Dermis microvascular lymphatic vessel endothelial cell (primary cell): ENCODE measurements at places on chromosomes 5 and 9. TPM values are rescaled to one million over a fixed set of nuclear protein-coding genes. Genes with fewer than 3 reads are reported as not detected.

NTNG2 gene
- under 0.01 and 0.77 TPM in 2 replicates for total RNA-seq

DNA sequence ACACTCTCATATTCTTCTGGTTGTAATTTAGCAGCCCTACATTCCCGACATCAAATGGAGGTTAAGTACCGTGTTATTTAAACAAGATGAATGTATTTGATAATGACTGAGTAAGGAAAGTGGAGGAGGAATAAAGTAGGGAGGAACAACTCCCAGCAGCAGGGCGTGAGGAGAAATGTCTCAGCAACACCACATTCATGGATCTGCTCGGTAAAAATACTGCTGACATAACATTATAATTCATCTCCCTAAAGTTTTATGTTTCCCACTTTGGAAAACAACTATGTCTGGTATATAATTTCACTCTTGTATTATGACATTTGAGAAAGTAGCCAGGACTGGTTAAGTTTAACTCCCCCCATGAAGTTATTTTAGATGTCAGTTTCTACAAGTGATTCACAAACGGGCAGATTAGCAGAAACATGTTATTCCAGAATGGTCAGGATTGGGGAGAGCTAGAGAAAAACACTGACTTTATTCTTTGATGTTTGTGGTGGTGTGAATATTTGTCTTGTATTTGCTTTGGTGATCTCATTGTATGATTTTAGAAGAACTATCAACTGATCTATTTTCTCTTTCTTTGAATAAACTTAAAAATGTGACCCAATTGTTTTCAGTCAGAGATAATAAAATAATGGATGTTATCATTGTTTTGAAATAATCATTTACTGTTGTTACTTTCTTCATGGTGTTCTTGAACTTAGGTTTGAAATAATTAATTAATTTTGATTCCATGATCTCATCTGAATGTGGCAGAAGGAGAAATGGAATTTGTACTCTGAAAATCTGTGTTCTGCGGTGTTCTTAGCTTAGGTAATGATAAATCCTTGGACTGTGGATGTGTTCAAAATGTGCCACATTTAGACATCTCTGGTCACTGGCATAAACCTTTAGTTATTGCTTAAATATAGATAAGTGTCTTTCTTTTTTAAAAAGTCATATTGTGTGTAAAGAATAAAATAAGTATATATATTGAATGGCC lies 303.6 kb upstream of the ZNF608 start:
- no peak for DNase-seq

DNA sequence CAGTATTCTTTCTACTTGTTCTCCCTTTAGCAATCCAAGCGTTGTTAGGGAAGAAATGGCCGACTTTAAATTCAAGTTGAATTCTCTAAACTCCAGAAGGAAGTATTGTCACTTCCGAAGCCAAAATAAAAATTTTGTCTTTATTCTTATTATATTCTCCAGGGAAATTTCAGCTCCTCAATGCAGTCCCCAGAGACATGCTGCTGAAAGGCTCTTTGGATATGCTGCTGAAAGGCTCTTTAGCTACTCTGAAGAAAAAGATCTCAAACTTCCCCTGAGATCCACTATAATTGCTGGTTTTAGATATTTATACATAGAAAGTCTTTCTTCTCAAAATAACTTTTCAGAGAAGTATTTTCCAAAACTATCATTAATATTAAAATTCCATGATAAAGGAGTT lies 92.3 kb upstream of the PARP8 start:
- DNase-seq, result no peak

LECT2 gene
- total RNA-seq, result not detected in 2 replicates

DNA sequence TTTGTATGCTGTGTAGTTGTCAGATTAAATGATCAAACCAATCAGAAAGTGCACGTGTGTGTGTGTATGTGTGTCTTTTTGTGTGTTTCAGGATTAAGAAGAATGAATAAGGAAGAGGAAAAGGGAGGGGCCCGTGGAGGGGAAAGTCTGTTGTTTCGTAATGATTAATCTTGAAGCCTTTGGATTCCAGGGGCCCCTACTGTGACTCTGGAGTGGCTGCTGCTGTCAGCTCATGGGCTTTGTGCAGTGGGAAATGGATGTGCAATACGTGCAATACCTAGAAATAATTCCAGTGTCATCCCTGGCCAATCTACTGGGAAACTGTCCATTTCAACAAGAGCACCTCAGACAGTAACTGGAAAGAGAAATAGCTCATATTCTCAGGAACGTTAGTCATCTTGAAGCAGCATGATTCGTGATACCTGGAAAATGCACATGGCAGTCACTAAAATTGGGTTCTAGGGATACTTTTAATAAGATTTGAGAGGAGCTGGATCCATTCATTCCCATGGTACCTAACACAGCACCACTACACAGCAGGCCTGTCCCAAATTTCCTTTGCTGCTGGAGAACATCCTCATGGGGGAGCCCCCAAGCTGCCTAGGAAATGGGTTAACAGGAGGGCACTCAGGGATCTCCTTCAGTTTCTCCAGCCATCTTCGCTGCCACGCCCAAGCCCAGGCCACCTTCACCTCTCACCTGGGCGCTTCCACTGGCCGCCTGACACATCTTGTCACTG lies 186.3 kb downstream of the NR3C1 start:
- DNase-seq, result no peak

DNA sequence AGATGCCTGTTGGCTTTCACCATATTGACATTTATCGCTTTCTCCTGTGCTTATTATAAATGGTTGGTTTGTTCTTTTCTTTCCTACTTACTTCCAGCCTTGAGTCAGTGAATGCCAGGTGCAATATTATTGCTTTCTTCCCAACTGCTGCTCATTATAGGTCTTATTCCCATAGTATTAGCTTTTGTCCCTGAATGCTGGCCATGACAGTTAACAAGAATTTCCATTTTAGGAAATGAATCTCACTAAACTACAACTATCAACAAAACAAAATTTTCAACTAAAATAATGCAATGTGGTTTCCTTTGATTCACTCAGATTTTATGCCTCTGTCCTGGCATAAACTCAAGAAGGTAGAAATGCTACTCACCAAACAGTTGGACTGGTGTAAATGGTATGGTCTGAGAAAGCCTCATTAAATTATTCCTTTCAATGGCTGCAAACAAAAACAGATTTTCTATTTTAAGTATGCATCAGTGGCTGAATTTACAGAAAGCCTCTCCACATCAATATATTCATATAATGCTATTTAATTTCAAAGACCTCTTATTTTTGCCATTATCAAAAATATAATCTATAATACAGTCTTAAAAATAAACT lies 145.4 kb downstream of the TRPM6 start:
- DNase-seq, result no peak

ZNF366 gene
- 1.6 and 1.9 TPM in 2 replicates for total RNA-seq

MRRF gene
- total RNA-seq, result 29.8 and 34.1 TPM in 2 replicates

GRCh38 chr5:96775689-96776088 lies 32.1 kb downstream of the ERAP1 start:
- no peak for DNase-seq

DNA sequence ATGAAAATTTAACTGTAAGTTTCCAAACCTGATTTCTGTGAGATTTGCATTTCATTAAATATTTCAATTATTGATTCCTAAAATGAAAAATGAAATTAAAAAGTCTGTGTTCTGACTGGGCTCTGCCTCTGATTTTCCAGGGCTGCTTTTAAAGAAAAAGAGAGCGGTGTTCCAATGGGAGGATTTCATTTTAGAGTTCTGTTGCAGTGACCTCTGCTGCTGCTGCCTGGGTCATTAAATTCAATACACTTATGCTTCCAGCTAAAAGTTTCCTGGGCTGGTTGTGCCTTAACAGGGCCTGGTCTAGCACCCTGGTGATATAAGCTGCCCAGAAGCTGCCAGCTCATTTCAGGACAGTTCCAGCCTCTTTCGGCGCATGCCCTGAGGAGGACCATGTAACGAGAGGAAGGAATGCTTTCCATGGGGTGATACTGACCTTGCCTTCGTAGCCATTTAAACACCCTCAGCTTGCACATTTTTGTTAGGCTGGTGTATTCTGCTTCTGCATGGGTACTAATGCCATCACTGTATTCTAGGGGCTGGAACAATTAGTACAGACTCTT lies 93.3 kb downstream of the TMEM174 start:
- no peak for DNase-seq

ITK gene
- total RNA-seq, result not detected in 2 replicates

- no peak for DNase-seq
These were observed 10.8 kb downstream of the COL27A1 start for GRCh38 chr9:114166103-114166470.

DNA sequence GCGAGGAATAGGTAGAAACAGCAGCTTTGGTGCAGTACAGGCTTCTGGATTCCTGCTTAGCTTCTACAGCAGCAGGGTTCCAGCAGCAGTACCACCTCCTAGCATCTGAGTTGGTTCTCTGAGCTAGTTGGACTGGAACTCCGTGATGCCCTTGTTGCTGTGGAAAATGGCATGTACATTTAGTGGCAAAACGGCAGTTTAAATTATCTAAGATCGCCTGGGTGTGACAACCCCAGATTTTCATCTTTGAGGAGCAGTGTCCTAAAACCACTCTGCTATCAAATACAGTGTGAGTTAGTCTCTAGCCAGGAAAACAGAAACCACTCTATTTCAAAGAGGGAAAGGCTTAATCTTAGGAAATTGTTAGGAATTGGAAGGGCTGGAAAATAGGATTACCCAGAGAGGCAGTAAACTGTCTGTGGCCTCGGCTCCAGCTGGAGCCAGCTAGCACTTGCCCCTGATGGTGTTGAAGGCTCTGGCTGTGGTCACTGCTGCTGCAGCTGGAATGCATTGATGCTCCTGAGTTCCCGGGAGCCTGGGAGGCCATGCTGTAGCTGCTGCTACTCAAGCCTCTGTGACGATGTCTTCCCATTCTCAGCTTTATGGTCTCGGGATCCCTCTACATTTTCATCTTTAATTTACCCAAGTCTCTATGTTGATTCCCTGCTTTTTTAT lies 29.4 kb downstream of the RAD23B start:
- no peak for DNase-seq

- no peak for DNase-seq
These were observed 757 bp downstream of the TMEM250 start for GRCh38 chr9:136117916-136118319.

DNA sequence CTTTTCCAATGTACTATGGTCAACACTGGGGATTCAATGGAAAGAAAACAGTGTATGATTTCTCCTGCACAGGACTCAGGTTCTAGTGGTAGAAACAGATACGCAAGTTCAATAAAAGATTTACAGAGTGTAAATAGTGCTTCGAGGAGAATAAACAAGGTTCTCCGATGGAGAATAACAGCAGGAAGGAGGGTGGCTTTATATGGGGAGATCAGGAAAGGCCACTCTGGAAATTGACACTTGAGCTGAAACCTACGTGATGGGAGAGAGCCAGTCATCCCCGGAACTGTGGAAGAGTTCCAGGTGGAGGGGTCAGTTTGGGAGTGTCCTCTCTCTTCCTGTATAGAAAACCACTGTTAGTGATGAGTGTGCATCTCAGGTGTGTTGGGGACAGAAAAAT lies 65.9 kb downstream of the GARNL3 start:
- no peak for DNase-seq

- DNase-seq, result no peak
These were observed 177.2 kb upstream of the TUT7 start for GRCh38 chr9:86531273-86531970.

DNA sequence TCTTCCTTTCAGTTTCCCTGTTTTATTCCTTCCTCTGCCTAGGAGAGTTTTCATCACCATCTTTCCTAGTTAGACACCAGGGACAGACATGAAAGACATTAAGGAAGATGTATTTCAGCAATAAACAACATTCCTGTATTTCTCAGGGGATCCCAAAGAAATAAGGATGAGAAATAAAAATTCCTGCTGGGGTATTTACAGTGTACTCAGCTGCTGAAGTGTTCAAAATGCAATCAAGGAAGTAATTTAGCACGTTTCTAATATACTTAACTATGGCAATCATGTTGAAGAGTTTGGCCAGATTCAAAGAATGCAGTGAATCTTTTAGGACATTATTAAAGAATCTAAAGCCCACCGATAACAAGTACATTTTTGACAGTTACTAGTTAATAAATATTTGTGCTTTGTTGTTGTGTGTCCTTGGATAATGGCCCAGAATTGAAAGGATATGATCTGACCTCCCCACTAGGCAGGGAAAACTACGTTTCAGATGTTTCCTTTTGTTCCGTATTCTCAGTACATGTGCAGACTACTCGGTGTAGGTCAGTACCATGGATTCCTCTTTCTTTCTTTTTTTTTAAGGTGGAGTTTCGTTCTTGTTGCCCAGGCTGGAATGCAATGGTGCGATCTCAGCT lies 46.8 kb downstream of the INIP start:
- peak; percentile 43 for DNase-seq

DNA sequence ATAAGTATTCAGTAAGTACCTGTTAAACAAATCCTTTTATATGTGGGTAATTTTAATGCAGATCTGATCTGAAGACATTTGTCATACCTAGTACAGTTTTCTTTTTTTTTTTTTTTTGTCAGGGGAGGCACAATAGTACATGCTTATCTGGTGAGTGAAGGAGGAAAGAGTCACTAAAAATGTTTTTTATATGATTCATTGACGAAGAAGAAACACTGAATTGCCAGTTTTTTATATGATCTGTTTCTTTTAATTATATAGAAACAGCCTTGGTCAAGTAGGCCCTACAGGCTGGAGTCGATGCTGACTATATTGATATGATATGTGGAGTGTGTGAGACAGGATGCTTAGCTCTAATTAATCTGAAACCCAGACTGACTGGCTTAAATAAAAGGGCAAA lies 315.2 kb downstream of the PSAT1 start:
- DNase-seq, result no peak

DNA sequence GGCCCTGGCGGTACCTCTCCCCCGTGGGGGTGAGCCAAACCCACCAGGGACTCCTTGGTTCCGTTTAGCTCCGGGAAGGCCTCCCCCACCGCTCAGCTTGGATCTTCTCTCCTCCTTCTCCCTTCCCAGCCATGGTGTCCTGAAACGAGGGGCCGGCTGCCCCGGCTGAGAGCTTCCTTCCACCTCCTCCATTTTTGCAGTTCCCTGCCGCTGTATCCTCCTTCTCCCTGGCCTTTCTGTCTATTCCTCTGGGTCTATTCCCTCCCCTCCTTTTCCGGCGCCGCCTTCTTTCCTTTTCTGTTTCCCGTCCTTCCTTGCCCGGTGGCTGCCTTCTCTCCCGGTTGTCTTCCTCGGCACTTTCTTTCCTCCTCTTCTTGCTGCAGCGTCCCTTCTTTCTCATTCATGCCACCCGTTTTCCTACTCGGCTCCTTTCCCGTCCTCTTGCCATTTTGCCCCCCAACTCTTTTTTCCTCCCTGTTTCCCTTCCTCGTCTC lies 110.4 kb downstream of the LIFR start:
- DNase-seq, result no peak

SPINK6 gene
- not detected in 2 replicates for total RNA-seq

- DNase-seq, result no peak
These were observed 101.7 kb downstream of the TMC1 start for GRCh38 chr9:72623156-72623555.

ADAMTSL1 gene
- total RNA-seq, result 4.7 and 9.1 TPM in 2 replicates

DDX31 gene
- 7.2 and 10.1 TPM in 2 replicates for total RNA-seq

KCNMB1 gene
- total RNA-seq, result under 0.01 TPM in 1 of 2 replicates, not detected in the other

DNA sequence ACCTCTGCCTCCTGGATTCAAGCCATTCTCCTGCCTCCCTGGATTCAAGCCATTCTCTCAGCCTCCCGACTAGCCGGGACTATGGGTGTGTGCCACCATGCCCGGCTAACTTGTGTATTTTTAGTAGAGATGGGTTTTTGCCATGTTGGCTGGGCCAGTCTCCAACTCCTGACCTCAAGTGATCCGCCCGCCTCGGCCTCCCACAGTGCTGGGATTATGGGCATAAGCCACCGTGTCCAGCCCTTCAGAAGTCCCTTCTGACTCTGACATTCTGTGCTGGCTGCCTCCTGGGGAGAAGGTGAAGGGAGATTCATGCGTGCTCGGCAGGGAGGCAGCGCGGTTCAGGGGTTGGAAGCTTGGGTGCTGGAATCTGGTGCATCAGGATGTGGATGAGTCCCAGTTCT lies 28.8 kb downstream of the PRRX2 start:
- DNase-seq, result no peak
